ENCODE measurements at places on chromosomes 3 and 15. TPM values are rescaled to one million over a fixed set of nuclear protein-coding genes. Genes with fewer than 3 reads are reported as not detected.

- DNase-seq, result no peak
Measured at GRCh38 chr15:89104172-89104564, 15.9 kb downstream of the ABHD2 start.

DNA sequence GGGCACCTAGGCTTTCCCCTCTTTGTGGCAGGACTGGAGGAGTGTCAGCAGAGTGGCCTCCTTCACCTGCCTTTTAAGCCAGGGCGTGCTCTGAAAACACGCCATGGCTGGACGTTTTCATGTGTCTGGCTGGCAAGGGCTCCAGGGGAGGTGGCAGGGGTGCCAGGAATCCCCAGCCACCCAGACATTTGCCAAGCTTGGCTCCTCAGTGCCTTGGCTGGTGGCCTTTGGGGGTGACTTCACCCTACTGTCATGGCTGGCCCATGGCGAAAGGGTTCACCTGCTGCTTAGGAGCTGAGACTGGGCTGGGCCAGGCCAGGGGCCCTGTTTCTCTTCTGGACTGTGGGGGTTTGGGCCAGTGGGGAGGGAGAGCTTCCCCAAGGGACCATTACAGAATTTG is 17.6 kb downstream of the KLF13 start:
- no peak for DNase-seq

DNA sequence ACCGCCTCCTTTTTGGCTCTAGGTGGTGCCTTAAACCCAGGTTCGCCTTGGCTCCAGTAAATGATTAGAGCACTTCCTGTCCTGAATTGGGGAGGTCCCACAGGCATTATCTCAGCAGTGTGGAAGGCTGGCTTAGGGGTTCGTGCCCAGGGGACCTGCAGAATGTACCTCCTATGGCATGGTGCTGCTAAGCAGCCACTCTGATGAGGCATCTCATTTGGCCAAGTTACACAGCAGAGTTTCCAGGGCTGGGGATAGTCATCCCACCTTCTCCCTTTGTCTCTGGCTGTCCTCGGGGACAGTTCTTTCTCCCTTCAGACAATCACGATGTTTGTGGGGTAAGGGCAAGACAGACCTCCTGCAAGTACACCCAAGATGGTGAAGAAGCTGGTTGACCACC is 371.2 kb downstream of the VPS13C start:
- no peak for DNase-seq

Gene IP6K2
- total RNA-seq, result 185 TPM

Gene ACSBG1
- not detected for total RNA-seq

Gene INSYN1
- total RNA-seq, result 2.0 TPM

Measured in breast epithelium (tissue), 4 donors.